ENCODE measurements at places on chromosomes 16 and 17.

DNA sequence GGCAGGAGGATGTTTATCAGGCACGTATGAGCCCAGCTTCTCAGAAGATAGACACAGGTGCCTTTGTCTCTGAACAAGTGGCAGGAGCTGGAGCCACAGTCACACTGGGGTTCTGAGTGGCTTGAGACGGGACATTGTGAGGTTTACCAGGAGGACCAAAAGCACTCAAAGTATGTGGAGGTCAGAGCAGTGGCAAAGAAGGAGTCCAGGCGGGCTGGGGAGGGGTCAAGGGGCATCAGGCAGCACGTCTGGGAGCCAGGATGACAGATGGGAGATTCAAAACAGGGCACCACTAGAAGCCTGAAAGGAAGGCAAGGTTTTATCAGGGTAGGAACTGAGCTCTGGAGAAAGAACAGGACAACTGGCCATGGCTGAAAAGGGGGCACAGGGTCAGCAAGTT lies 67.2 kb upstream of the MARCHF10 start:
- no peak for DNase-seq

DNA sequence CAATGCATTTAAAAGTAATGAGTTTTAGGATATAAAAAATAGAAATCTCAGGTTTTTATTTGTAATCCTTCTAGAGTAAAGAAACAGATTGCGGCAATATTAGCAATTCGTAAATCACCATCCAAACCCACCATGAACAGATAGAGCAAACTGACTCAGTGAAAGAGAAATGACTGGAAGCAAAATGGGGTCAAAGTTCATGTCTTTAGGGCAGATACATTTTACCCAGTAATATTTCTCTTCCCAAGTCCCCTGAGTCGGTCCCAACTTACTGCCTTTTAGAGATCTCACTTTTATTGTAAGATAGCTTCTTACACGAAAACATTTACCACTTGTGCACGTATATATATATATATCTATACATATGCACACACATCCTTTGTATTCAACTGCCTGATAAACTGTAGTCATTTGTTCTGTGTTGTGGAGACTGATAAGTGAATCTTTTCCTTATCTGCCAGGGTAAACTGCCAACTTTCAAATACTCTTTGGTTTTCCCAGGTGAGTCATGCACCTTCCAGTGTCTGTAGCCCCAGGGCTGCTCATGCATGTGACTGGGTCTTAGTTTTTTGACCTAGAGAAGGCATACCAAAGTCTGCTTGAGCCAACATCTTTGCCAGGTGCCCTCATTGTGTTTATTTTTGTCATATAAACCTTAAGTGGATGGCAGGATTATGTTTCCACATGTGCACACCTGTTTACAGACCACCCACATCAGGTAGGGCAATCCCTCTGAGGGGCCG lies 7.8 kb upstream of the IRF8 start:
- DNase-seq: no peak

DNA sequence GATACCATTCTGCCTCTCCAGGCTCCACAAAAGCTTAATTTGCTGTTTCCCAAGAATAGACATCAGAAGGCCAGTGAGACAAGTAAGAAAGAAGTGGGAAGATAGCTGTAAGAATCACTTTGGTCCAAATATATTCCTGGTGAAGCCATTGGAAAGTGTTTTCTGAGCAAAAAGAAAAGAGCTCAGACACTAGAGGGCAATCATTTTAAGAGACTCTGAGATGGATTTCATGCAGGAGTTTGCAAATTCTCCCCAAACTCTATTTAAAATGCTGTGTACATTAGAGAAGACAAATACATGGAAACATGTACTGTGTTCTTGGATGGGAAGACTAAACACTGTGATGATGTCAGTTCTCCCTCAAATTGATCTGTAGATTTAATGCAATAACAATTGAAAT lies 8.0 kb upstream of the SLC6A2 start:
- no peak for DNase-seq

GRCh38 chr17:74077231-74077630 lies 126.2 kb upstream of the RPL38 start:
- DNase-seq: no peak

GRCh38 chr17:59505610-59506276 lies 59.7 kb upstream of the DHX40 start:
- DNase-seq: no peak

- DNase-seq: peak; percentile 59
Observed at GRCh38 chr17:50865060-50865867, 890 bp downstream of the TOB1 start.

DNA sequence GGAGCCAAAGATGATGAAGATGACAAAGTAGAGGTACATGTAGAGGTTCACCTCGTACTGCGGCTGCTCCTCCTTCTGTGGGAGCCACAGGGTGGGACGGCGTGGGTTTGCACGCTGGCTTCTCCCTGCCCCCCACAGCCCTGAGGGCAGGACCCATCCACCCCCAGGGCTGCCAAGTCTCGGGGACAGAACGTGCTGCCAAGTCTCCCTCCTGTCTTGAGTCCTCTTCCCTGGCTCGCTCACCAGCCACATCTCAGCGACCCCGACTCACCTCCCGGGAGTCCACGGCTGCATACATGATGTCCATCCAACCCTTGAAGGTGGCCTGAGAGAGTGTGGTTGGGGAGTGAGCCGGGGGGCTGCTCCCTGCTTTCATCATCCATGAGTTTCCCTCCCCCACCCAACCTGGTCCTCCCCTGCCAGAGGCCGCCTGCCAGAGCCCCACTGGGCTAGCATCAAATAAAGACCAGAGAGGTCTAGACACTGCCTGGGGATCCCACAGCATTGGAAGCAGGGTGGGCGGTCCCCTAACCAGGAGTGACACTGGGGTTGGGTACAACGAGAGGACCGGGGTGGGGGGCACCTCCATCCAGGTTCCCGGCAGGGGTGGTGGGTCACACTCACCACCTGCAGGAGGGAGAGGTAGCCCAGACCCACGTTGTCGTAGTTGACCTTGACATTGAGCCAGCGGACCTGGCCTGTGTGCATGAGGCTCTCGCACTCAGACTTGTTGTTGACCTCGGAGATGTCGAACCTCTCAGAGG lies 12.8 kb upstream of the CD79B start:
- DNase-seq: no peak

GRCh38 chr16:66207139-66207882 lies 159.2 kb upstream of the CDH5 start:
- DNase-seq: no peak

GRCh38 chr17:48644910-48645557 lies 18.9 kb upstream of the HOXB9 start:
- DNase-seq: no peak

DNA sequence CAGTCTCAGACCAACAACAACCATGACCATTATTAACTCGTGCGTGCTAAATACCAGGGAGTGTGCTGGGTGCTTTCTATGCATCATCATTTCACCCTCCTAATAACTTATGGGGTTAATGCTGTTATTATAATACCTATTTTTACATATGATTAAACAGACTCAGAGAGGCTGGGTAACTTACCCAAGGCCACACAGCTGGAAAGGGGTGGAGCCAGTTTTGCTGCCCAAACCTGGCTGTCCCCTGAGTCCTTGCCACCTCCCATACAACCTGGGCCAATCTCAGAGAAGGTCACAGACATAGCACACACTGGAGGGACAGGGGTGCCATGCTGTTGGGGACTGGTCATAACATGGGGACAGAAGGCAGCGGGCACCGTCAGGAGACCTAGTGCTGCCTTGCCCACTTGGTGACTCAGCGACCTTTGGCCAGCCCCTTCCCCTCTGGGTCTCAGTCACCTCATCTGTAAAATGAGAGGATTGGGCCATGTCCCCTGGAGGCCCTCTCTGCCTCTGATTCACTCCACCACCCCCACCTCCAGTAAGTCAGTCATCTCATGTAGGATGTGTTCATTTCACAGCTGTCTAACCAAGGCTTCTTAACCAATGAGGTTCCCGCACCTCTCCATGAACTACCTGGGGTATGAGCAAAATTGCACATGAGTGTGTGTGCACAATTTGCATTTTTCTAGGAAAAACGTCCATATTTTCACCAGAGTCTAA lies 11.4 kb upstream of the FADS6 start:
- no peak for DNase-seq

DNA sequence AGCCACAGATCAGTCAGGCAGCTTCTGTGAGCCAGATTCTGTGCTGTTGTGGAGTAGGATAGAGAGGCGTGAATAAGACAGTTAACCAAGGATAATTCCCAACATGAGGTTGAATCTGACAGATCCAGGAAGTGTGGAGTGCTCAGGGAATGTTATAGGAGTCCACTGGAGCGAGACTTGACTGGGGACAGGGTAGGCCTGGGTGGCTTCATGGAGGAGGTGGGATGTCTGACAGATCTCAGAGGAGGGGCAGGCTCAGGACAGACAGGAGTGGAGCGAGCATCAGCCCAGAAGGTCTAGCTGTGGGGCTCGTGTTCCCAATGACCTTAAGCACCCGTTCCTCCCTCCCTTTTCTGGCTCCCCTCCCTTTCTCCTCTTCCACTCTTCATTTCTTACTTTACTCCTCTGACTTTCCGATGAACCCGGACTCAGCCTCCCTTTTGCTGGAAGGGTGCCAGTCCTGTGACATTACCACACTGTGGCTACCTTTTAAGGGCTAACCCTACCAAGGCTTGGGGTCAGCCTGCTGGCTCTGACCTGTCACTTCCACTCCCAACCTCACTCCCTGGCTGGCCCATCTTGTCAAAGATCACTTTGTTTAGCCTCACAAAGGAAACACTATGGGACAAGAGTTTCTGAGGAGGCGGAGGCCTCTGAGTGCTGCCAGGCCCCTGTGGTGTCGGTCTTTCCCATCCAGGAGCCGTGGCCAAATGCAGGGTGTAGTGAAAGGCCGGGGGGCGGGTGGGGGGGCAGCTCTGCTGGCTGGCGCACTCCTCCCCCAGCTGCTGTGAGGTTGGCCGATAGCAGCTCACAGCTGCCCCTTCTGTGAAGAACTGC lies 28.5 kb upstream of the EFCAB13 start:
- peak; percentile 72 for DNase-seq

GRCh38 chr16:81855552-81856153 lies 76.6 kb downstream of the PLCG2 start:
- no peak for DNase-seq

DNA sequence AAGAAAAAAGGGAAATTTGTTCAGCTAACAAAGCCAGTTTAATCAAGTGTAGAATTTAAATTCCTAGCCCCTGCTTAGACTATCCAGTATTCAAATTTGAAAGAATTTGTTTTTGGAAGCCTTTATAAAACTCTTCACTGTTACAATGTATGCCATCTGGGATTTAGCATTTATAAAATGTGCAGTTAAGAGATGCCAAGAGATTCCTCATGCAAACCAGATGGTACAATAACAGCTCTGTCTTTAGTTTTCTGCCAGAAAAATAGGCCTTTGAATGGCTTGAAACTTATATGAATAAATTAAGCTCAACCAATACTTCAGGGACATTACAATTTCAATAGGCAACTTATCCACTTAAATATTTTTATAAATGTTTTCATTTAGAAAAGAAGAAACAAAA lies 6.8 kb upstream of the ANKS4B start:
- DNase-seq: no peak

- no peak for DNase-seq
Observed at GRCh38 chr16:50671644-50672260, 9.4 kb downstream of the SNX20 start.

DNA sequence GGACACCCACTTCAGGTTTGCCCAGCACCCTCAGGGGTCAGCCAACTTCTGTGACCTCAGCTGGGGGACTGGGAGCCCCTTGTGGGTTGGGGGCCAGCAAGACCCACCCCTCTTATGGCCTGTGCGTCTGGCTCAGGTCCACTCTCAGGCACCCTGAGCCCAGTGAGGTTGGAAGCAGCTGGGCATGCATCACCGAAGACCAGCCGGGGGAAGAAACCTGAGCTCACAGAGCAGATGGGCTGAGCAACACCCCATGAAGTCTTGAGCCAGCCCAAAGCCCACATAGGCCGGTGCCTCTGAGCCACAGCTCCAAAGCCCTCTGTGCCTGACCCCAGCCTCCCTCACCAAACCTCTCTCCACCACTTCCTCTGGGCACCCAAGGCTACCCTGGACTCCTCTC lies 166.7 kb downstream of the RBFOX3 start:
- no peak for DNase-seq

- no peak for DNase-seq
Observed at GRCh38 chr17:385836-386140, 33.2 kb upstream of the RPH3AL start.

GRCh38 chr17:3026856-3027751 lies 36.3 kb downstream of the OR1D5 start:
- peak; percentile 41 for DNase-seq

DNA sequence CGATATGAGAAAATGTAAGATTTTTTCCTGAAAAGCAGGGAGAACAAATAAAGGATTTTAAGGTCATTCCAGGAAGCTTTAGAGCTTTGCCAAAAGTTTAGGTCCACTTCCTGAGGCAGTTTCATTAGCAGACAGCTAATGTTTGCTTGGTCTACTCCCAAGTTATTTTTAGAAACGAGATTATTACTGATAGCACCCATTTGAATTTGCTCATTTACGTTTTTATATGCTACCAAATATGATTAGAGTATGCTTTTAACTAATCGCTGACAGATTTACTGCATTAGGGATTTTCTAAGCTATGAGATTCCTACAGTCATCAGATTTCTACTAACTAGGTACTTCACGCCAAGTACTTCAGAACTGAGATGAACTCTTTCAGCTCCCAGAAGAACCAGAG lies 98.1 kb downstream of the WNT3 start:
- no peak for DNase-seq

- no peak for DNase-seq
Observed at GRCh38 chr16:86520317-86521210, 10.2 kb downstream of the FOXF1 start.

DNA sequence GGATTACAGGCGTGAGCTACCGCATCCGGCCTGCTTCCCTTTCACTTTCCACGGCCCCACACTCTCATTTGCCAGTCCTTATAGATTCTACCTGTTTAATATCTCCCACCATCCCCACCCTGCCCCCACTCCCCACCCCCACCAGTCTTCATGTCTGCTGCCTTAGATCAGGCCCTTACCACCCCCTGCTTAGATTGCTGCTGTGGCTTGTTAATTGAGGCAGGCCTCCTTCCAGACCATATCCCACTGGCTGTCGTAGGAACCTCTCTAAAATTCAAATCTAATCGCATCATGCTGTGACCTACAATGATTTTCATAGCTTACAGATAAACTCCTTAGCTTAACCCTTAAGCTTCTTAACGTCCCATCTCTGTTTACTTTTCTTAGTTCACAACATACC lies 4.9 kb downstream of the IQCK start:
- no peak for DNase-seq

DNA sequence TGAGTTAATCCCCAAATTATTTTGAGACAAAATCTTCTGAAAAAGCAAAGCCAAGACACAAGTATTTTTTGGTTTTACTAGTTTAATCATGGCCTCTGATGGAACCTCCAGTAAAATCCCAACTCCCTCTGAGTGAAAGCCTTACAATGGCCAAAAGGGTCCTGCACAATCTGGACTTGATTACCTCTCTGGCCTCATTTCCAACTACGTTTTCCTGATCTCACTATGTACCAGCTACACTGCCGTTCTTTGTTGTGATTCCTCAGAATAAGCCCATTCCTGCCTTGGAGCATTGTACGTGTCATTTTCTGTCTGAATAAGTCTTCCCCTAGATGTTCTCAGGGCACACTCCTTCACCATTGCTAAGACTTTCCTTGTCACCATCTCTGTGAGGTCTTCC lies 37.3 kb downstream of the SPOP start:
- no peak for DNase-seq

- DNase-seq: no peak
Observed at GRCh38 chr16:12168074-12169000, 191.8 kb downstream of the SNX29 start.
